ENCODE measurements at places on chromosomes 11 and 22. TPM values are rescaled to one million over a fixed set of nuclear protein-coding genes. Genes with fewer than 3 reads are reported as not detected.

GRCh38 chr11:113859665-113860064, 15.7 kb downstream of the USP28 start:
- DNase-seq: no peak

TBX1 gene
- total RNA-seq: 1.1 TPM

SYT12 gene
- total RNA-seq: 0.38 TPM

- DNase-seq: peak; percentile 51
These were observed 255.4 kb downstream of the MIAT start for GRCh38 chr22:26912655-26913345.

DNA sequence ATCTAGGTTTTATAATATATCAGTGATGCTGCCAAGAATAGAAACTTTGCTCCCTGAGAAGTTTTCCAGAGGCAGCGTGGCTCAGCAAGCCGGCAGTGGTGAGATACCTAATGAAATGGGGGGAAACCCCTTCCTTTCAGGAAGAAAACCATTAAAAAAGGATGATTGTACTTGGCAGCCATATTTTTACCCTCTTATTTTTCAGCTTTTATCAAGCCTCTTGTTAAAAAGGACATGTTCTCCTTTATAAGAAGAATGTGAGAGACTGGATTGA, 9.0 kb upstream of the ME3 start:
- DNase-seq: no peak

TMEM86A gene
- 0.21 TPM for total RNA-seq

DNA sequence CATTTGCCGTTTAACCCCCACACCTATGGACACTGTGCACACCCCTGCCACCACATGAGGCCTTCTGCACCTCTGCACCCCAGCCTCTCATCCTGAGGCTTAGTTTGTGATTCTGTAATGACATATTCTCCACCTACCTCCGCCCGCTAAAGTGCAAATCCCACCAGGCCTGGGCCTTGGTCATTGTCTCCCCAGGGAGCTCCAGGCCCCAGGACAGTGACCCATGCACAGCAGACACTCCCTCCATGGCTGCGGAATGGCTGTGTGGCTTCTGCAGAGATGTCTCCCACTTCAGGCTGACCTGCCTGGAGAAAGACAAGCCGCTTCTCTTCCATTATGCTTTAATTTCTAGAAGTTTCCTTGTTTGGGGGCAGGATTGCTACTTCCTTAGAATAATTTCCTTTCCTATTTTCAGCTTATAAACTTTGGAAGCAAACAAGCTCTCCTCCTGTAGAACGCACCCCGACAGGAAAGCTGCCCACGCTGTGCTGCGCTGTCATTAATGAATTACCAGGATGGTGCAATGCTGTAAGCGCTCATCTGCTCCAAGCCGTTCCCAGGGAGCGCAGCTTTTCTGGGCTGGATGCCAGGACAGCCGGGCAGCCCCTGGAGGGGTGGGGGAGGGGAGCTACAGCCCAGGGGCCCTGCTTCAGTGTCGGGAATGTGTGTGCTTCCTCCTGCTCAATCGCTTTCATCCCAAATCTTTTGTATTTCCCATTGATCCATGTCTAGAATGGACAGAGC, 618.0 kb downstream of the BRD1 start:
- DNase-seq: no peak

DNA sequence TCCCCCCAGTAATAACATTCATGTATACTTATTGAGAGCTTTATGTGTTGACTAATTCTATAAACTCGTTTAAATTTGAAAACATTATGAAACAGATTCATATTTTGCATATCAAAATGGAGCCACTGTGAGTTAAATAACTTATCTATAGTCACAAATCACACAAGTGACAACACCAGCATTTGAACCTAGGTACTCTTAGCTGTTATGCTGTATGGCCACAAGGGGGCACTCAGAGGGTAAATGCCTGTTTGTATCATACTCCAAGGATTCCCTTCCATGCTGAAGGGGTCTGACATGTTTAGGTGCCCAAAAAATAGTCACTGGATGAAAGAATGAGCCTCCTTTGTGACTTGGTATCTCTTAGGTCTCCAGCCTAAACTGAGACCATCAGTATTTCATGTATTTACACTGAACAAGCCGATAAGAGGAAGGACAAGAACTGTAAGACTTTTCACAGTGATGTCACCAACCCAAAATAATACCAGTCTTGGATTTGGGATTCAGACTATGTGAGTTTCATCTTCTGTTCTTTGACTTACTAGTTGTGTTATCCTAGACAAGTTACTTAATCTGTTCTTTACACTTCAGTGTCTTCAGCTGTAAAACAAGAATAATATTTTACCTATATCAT, 12.2 kb upstream of the OR52D1 start:
- DNase-seq: no peak

Data from natural killer cell treated with Interleukin-12 subunit alpha and Interleukin-12 subunit beta and Interleukin-15 and Interleukin-18, amount 100 ng/mL, for 72 hours (primary cell).